ENCODE measurements at places on chromosomes 13 and 19.

DNA sequence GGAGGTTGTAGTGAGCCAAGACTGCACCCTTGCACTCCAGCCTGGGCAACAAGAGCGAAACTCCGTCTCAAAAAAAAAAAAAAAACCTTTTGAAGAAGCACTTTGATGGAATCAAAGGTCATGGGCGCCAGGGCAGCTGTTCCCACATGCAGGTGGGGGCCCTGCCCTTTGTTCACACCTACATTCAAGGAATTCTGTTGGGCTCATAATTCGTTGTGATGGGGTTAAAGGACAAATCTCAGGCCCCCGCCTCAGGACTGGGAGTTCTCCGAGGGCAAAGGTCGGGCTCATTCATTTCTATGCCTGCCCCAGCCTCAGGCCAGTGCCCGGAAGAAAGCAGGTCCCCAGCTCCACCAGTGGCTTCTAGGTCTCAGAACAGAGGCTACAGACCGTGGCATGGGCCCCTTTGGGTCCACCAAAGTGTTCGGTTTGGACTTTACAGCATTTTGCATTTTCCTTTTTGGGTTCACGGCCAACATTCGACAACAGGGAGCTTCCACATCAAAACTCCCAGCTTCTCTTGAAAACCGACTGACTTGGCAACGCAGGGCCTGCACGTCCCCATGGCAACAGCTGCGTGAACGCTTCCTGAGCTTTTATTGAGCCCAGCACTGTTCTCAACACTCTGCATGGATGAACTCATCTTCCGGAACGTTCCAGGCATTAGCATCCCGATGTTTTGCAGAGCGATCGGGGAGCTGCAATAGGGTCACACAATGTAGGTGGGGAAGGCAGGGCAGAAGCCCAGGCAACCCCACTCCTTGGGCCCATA, 10.1 kb upstream of the GTF2F1 start:
- DNase-seq, result no peak

DNA sequence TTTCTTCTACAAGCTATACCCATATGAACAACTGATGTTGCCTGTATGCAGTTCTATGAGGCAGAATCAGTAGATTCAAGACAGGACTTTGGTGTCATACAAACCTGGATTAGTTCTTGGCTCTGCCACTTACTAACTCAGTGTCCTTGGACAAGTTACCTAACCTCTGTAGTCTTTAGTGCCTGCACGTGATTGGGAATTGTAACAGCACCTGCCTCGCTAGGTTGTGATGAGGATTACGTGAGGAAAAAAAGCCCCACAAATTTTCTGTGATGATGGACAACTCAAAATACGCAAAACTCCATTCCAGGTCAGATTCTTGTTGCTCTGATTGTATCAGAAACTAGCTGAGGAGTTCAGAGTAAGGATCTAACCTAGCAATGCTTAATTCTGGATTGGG, 89.3 kb downstream of the LRCH1 start:
- no peak for DNase-seq

GRCh38 chr13:80900561-80900960, 559.6 kb upstream of the SPRY2 start:
- DNase-seq, result no peak

- DNase-seq, result no peak
Observed at GRCh38 chr19:30908262-30908771, 440.9 kb downstream of the TSHZ3 start.

GRCh38 chr13:77207943-77208342, 119.0 kb downstream of the MYCBP2 start:
- DNase-seq, result no peak

DNA sequence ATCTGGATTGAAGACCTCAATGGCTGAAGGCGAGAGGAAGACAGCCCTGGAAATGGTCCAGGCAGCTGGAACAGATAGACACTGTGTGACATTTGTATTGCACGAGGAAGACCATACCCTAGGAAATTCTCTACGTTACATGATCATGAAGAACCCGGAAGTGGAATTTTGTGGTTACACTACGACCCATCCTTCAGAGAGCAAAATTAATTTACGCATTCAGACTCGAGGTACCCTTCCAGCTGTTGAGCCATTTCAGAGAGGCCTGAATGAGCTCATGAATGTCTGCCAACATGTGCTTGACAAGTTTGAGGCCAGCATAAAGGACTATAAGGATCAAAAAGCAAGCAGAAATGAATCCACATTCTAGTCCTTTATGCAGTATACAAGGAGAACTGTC, 1.2 kb downstream of the POLR1D start:
- DNase-seq, result no peak

DNA sequence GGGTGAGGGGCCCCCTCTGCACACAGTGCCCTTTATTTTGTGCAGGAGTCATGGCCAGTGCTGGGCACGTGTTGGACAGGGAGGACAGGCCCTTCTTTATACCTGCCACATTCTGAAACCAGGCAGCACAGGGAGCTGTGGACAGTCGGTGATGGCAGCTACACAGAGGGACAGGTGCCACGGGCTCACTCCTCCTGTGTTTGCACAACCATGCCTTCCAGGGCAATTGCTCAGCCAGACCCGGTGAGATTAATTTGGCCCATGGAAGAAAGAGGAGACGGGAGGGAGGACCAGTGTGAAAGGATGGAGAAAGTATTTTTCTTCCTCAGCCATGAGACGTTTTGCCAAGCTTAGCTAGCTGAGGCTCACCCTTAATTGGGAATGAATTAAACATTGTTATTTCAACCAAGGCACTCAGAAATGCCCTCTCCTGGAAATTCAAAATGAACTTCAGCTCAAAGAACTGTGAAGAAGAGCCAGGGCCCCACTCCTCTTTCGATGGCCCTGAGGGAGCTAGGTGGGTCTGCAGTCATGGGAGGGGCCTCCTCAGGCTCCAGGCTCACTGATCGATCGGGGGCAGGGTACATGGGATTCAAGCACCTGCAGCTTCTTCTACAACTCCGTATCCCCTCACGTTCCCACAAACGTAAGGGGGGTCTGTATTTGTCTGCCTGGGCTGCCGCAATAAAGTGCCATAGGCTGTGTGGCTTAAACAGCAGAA, 41.2 kb downstream of the SHISA2 start:
- DNase-seq, result no peak

DNA sequence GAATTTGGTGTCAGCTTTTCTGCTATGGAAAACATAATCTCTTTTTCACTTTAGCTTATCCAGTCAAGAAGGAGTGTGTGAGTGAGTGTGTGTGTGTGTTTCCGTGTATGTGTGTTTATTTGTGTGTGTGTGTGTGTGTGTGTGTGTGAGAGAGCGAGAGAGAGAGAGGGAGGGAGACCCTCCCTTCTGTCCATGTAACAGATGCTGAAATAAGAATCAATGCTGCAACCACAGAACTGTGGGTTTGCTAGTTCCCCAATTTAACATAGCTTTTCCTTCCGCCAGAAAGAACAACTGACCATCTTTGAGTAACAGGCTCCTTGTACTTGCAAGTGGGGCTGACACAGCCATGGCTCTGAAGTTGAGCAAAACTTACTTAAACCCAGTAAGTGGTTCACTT, 5.2 kb downstream of the LCP1 start:
- no peak for DNase-seq

- DNase-seq, result no peak
Observed at GRCh38 chr13:51825165-51825592, 19.8 kb downstream of the TMEM272 start.

DNA sequence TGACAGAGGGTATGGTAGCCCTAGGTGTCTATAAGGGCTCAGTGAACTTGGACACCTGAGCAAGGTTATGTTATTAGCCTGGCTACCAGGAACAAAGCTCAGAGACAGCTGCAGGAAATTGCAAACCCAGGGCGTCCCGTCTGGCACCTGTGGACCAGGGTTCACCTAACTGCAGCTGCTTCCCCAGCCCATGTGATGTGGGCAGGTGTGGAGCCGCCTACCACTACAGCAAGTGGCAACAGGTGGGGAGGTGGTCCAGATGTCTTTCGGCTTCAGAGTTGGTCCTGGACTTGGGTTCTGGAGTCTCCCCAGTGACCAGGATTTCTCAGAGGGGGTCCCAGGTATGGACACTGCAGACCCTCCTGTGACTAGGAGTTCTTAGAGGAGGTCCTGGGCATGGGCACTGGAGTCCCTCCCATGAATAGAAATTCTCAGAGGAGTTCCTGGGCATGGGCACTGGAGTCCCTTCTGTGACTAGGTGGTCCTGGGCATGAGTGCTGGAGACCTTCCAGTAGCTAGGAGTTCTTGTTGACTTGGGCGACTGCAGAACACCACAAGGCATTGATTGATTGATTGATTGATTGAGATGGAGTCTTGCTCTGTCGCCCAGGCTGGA, 25.2 kb downstream of the ACTL9 start:
- DNase-seq, result no peak

- no peak for DNase-seq
Observed at GRCh38 chr13:99172951-99173350, 27.7 kb upstream of the UBAC2 start.

DNA sequence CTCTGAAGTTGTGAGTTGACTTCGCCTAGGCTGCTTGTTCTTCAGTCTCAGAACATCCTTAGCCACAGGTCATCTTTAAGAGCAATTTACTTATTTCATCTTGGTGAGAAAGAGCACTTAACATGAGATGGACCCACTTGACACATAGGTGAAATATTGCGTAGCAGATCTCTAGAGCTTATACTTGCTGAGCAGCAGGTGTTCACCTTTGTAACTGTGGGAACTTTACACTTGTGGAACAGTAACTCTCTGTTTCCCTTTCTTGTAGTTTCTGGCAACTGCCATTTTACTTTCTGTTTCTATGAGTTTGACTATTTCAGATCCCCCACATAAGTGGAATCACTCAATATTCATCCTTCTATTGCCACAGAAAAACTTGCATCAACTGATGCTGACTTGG, 95.7 kb downstream of the SLC10A2 start:
- no peak for DNase-seq

DNA sequence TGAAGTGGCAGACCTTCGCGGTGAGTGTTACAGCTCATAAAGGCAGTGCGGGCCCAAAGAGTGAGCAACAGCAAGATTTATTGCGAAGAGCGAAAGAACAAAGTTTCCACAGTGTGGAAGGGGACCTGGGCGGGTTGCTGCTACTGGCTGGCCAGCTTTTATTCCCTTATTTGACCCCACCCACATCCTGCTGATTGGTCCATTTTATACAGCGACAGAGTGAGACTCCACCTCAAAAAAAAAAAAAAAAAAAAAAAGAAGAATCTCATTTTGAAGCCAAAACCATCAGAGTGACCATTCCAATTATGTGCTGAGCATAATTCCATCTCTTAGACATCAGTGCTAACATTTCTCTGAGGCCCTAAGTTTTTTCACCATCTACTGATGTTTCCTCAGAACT, 1.9 kb upstream of the ZNF552 start:
- DNase-seq, result no peak

GRCh38 chr13:49246850-49247642, 679 bp upstream of the CDADC1 start:
- DNase-seq, result no peak
